ENCODE measurements at places on chromosomes 11 and 22. TPM values are rescaled to one million over a fixed set of nuclear protein-coding genes. Genes with fewer than 3 reads are reported as not detected.

DNA sequence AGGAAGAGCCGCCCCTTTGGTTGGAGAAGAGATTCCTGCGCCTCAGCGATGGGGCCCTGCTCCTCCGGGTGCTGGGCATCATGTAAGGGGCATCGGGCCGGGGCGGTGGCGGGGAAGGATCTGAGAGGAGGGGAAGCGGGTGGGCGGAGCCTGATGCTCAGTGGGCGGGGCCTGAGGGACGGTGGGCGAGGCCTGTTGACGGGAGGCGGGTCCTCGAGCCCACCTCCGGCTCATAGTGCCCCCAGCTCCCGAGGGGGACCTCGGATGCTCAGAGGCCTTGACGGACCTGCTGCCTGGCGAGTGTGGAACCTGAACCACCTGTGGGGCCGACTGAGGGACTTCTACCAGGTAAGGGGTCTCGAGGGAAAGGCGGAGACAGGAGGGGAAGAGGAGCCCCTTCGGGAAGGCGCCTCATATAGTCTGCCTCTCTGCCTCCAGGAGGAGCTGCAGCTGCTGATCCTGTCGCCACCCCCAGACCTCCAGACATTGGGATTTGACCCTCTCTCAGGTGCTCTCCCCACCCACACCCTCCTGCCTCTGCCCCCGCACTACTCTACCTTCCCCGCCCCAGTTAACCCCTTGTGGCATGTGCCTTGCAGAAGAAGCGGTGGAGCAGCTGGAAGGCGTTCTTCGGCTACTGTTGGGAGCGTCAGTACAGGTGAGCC, 799 bp downstream of the CCDC88B start:
- DNase-seq, result peak; percentile 77

GRCh38 chr22:35135165-35135564, 69.2 kb downstream of the ISX start:
- no peak for DNase-seq

OOSP4A gene
- polyA plus RNA-seq, result not detected

NNMT gene
- polyA plus RNA-seq, result not detected
